ENCODE measurements at places on chromosomes 4 and X.

GRCh38 chrX:28058901-28059300 is 77.7 kb upstream of the DCAF8L1 start:
- no peak for DNase-seq

GRCh38 chr4:183986971-183987946 is 82.2 kb downstream of the STOX2 start:
- no peak for DNase-seq

DNA sequence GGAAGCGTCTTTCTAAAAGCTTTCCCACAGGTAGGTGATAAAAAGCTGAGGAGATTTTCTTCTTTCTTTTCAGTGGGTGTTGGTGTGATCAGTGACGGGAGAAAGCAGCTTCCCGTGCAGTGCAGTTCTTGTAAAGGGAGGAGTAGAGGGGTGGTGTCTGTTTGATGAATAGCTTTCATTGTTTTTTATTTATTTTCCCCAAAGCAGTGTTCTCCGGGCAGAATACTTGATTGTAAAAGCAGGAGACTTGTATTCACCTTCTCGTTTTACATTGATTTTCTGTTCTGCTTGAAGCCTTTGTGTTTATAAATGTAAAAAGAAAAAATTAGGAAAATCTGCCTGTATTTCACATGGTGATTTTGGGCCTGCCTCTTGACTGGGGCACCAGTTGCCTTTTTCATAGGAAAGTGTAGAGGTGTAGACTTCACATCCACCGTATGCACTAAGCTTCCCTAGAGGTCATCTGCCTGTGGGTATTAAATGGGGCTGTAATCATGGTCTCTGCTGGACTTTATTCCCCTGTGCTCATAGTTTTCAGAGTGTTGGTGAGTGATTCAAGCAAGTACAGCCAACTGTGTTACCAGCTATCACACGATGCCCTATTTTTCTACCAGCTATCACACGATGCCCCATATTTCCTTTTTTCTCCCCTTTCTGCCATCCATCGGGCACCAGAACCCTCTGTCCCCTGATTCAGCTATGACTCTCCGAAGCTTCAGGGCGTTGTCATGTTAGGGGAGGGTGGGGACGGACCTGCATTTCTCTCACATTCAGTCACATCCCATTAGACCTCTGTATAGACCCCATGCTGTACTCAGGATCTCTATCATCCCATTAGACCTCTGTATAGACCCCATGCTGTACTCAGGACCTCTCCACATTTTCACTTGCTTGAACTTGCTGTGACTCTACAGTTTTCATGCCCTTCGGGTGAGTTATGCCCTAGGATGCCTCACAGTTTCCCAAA is 526.5 kb downstream of the TRIML1 start:
- no peak for DNase-seq

DNA sequence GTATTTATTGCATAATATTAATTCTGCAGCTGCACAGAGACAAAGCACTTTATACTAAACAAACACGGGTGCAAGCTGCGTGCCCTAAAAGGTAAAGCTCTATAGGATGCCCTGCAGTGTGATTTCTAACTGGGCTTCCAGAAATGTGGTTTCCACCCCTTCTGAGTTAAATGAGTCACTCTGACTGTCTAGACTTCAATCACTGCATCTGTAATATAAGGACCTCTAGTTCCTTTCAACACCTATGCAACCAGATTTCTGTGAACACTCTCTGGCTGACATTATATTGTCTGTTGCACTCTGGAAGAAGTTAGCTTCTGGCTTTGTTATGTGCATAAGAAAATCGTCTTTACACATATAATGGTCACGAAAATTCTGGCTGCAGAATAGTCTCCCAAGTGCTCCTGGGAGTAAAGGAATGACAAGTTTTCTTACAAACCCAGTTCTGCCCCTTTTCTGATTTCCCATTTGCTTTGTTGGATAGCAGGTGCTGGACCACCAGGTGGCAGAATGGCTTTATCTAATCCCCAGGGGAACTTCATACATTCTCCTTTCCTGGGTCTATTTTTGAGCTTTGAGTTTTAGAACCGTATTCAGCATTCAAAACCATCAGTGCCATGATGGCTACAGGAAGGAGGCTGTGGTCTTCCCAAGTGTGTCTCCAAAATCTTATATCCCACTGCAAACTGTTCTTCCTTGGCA is 842.2 kb downstream of the STIM2 start:
- no peak for DNase-seq

- no peak for DNase-seq
Observed at GRCh38 chr4:184331268-184331995, 113.8 kb upstream of the ENPP6 start.

- DNase-seq, result no peak
Observed at GRCh38 chr4:138045036-138045435, 197.1 kb downstream of the SLC7A11 start.

DNA sequence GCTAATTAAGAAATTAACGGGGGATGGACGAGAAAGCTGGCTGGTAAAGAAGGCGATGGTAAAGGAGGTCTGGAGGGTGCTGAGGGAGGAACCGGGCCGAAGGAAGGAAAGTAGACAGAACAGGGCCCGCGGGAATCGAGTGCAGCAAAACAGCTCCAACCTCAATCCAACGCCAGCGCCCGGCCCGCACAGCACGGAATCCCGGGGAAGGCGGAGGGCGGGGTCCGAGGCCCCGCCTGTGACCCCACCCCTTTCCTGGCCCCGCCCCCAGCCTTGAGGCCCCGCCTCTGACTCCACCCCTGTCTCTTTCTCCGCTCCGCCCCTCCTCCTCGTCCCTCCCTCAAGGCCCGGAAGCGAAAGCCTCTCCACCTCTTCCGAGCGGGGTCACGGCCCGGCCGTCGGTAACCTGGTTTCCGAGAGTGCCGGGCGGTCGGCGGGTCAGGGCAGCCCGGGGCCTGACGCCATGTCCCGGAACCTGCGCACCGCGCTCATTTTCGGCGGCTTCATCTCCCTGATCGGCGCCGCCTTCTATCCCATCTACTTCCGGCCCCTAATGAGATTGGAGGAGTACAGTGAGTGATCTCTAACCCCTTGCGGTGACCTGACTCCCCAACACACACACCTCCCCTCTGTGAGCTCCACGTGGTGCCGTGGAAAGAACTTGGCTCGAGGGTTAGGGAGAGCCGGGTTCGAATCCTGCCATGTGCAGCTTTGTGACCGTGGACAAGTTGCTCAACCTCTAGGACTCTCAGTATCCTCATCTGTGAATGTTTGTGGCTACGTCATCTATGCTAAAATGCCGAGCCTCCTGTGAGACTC is at the start of gene SMIM20:
TSS of gene SMIM20 (plus strand) at position 370 of the 819 bp plus-strand sequence. CDS start at position 464, 94 bp downstream.
- peak; percentile 76 for DNase-seq

DNA sequence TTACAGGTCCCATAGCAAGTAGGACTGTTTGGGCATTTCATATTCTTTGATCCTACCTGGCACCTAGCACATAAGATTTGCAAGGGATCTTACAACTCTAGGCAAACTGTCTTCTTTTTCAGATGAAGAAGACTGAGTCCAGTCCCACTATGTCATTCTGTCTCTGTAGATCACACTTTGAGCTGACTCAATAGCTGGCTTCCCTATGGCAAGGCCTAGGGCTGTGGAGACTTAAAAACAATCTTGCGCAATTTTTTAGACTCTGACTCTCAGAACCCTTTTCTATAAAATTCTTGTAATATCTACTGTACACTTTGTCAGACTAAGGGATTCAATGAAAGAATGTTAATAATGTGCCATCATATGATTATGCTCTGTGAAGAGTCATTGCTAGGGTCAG is 26.7 kb downstream of the OTC start:
- no peak for DNase-seq

- DNase-seq, result no peak
Observed at GRCh38 chr4:186486172-186486571, 69.2 kb downstream of the MTNR1A start.

GRCh38 chr4:3174371-3175338 is 74.3 kb upstream of the MSANTD1 start:
- DNase-seq, result no peak

- no peak for DNase-seq
Observed at GRCh38 chr4:47631161-47631560, 146.1 kb downstream of the ATP10D start.

DNA sequence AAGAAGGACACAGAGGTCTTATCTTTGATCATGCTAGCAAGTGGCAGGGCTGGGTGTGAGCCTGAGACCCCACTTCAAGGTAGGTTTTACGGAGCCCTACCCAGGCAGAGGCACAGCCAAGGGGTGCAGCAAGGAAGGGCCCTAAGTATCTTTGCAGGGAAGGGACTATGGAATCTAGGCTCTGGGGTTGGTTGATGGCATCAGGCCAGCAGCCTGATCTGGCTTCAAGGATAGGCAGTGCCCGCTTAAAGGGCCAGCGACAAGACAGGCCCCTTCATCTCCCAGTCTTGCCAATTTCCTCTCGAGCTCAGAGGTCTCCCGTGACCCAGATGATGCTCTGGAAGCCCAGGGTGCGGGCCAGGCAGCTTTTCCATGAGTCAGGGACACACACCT is 5.8 kb downstream of the ABLIM2 start:
- no peak for DNase-seq

DNA sequence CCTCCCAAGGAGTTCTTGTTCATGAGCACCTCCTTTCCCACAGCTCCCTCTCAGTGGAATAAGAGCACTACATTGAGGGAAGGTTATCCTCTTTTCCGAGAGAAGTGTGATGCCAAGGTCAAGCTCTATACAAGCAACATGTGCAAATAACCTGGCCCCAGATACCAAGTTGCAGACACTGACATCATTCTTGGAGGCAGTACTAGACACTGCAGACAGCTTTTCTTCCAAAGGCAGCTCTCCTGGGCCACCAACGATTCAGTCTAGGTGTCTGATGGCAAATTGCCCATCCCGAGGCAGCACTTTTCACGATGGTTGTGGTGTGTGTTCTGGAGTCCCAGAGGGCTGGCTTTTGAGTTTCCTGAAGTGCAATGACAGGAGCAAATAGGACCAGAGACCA is 384.9 kb downstream of the TLL1 start:
- DNase-seq, result no peak

DNA sequence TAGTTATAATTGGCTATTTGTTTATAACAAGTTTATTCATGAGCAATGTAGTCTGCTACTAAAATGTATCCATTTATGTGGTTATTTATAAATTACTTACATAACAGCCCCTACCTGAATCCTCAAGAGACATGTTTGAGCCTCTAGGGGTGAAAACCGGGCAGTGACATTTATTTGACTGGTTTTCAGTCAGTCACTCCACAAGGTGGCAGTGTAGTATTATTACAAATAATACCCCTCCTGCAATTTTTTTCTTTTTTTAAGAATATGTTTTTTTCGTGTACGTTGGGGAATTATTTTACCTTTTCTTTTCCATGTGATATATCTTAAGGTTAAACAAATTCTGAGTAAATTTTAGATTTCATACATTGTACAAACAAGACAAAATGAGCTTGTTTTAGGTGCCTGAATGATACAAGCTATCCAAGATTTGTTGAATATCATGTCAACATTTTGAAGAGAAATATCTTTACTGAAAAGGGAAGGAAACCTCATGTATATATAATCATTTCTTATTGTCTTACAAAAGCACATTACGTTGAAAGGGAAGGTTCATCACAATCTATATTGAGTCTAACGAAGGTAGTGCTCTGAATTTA is 598.7 kb upstream of the TECRL start:
- no peak for DNase-seq

DNA sequence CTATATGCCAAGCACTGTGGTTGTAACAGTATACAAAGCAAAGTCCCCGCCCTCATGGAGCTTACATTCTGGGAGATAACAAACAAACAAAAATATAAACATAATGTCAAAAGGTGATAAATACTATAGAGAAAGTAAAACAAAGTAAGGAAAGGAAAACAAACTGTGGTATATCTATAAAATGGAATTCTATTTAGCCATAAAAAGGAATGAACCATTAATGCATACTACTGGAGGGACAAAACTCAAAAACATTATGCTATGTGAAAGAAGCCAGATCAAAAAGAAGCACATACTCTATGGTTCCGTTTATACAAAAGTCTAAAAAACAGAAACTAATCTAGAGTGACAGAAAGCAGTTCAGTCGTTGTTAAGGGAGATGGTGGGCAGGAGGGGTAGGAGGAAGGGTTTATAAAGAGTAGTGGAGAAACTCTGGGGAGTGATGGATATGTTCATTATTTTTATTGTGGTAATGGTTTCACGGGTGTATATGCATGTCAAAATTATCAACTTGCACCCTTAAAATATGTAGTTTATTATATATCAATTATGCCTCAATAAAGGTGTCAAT is 31.5 kb downstream of the GPC3 start:
- no peak for DNase-seq

GRCh38 chrX:70013466-70014381 is 36.0 kb downstream of the AWAT2 start:
- no peak for DNase-seq

All from stimulated activated CD8-positive, alpha-beta memory T cell treated with anti-CD3 and anti-CD28 coated beads, Interleukin-7, amount 100 ng/mL, for 24 hours (primary cell).